ENCODE measurements at places on chromosomes 1 and 21.

DNA sequence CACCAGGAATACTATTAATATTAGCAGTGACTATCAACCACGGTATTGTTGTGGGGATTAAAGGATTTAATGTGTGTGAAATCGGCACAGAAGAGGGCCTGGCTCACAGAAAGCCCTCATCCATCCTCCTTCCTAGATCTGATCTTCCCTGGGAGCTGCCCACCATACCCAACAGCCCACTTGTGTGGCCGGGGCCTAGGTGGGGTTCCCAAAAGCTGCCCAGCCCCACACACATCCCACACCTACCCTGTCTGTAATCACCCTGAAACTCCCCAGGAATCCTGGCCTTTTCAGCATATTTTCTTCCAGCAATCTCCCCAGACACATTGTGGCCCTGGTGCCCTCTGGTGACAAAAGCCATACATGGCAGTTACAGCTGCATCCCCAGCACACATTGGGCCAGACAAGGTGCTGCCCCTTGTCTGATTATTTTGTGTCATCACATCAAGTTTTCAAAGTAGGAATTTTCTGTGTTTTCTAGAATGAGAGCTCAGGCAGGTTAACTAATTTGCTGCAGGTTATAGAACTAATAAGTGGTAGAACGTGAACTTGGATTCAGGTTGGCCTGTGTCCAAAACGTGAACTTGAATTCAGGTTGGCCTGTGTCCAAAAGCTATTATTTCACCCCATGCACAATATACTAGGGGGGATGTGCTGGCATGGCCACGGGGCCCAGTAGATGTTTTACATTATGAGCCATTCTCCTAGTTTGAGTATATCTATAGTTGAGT, 5.3 kb upstream of the SLC6A9 start:
- peak; percentile 72 for DNase-seq

GRCh38 chr1:213284626-213285025, 233.6 kb downstream of the RPS6KC1 start:
- DNase-seq: no peak

DNA sequence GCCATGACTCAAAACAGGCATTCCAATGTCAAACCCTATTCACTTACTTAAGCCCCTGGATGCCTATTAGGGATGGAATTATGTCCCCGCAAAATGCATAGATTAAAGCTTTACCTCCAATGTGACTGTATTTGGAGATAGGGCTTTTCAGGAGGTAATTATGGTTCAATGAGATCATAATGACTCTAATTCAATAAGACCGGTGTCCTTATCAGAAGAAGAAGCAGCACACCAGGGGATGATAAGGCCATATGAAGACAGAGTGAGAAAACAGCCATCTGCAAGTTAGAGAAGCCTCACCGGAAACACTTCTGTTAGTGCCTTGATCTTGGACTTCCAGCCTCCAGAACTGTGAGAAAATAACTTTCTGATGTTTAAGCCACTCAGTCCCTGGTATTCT, 1131.8 kb upstream of the TMPRSS15 start:
- no peak for DNase-seq

GRCh38 chr1:177780096-177780700, 189.7 kb downstream of the SEC16B start:
- DNase-seq: no peak

GRCh38 chr1:227951624-227952373, 4.1 kb upstream of the WNT9A start:
- no peak for DNase-seq

- DNase-seq: no peak
These were observed 6.2 kb downstream of the AKIRIN1 start for GRCh38 chr1:38997034-38997900.

DNA sequence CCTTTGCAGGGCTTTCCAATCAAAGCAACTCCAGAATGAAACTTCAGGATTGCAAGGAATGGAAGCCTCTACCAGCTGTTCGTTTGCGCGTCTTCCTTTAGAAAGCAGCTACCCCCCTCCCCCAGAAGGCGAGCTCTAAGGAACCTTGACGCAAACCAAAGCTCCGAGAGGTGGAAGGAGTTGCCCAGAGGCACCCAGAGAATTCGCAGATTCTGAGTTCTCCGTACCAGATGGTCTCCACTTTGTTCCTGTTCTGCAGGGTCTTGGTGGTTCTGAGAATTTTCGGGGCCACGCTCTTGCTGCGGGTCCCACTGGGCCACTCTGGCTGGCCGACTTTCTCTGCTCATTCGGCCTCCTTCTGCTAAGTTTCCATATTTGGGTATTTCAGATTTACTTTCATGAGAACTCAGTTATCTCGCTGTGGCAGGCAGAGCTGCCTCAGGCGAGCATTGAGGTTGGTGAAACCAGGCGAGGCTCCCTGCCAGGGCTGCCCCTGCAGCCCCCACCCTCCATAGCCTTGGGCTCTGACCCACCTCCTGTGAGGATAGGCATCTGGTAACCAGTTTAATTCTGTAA, 801 bp downstream of the TRAF5 start:
- no peak for DNase-seq

GRCh38 chr1:98314601-98315000, 346.9 kb upstream of the SNX7 start:
- DNase-seq: no peak

- DNase-seq: no peak
These were observed 33.5 kb upstream of the TARBP1 start for GRCh38 chr1:234512451-234512861.

GRCh38 chr1:154851392-154852177, 18.5 kb downstream of the KCNN3 start:
- DNase-seq: peak; percentile 66

DNA sequence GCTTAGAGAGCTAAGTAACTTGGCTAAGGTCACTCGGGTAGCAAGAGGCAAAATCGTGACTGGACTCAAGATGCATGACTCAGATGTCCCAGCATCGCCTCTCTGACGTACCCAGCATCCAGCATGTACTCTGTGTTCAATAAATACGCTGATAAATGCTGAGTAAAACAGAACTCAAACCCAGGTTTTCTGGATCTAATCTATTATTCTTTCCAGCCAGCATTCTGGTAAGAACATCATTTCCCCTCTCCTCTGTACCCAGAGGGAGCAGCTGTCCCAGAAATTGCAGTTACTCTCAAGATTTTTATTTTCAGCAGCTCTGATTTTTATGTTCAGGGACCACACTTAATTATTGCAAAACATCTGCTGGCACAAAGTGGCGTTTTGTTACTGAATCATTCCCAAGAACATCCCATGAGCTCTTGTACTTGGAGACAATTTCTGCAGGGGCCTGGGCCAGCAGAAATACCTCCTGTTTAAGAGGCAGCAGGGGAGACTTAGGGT, 249.0 kb downstream of the PRDM2 start:
- no peak for DNase-seq

Measured in nephron progenitor cell (in vitro differentiated cells).